Sigmoid colon (tissue), 7 donors: ENCODE measurements at places on chromosomes 12 and 14. TPM values are rescaled to one million over a fixed set of nuclear protein-coding genes. Genes with fewer than 3 reads are reported as not detected.

GRCh38 chr12:45406988-45407850, 191.3 kb downstream of the ANO6 start:
- DNase-seq, result peak; percentile 74

- DNase-seq, result no peak
Observed at GRCh38 chr14:92499234-92499633, 14.3 kb upstream of the RIN3 start.

- no peak for DNase-seq
Observed at GRCh38 chr14:62604524-62604923, 440.7 kb downstream of the KCNH5 start.

DNA sequence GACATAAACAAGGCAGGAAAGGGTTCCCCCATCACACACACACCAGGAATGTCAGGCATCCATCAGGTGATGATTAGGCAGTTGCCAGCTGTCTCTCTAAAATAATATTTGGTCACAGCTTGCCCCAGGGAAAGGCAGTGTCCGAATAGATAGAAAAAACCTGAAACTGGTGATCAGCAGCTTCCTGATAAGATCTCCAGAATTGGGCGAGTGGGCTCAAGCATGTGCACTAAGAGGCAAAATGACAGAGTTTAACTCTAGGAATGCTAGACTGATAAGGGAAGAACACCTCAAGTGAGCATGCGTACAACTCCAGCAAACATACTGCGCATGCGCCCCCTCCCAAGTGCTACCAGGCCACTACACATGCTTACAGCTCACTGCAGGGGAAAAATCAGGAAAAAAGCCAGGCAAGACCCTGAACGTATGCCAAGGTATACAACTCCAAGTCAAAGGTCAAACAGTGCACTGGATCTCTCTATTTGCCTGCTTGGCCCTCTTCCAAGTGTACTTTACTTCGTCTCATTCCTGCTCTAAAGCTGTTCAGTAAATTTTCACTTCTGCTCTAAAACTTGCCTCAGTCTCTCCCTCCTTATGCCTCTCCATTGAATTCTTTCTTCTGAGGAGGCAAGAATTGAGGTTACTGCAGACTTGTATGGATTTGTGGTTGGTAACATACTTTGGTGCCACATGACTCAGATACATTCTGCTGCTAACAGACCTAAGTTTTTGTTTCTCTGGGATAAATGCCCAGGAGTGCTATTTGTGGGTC, 73.5 kb upstream of the VASH1 start:
- no peak for DNase-seq

GRCh38 chr12:85796001-85796400, 40.2 kb downstream of the RASSF9 start:
- DNase-seq, result no peak

DNA sequence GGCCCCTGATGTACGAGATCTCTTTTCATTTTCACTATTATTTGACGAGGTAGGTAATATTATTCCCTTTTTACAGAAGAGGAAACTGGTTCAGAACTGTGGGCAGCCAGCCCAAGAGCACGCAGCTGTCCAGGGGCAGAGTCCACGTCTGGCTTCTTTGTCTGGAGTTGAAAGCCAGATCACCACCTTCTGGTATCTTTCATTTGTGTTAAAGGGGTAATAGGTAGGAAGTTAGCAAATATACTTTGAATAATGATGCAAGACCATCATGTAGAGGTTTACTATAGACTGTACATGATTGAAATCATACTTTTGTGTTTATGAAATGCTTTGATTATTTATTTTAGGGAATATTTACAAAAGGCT, 144.1 kb upstream of the AMIGO2 start:
- no peak for DNase-seq

GRCh38 chr12:14213542-14213941, 151.9 kb upstream of the ATF7IP start:
- DNase-seq, result no peak

SOX5 gene
- 9.4 TPM for total RNA-seq

MGAT4C gene
- total RNA-seq, result 0.54 TPM

CHGA gene
- total RNA-seq, result 5.0 TPM

TSHR gene
- total RNA-seq, result not detected

HCFC2 gene
- 42.4 TPM for total RNA-seq

DCN gene
- total RNA-seq, result 1,612 TPM

MYF6 gene
- total RNA-seq, result not detected

KRT7 gene
- 3.2 TPM for total RNA-seq

DENND5B gene
- 24.3 TPM for total RNA-seq

PLEKHG7 gene
- not detected for total RNA-seq

IL26 gene
- not detected for total RNA-seq

ITGB7 gene
- 1.4 TPM for total RNA-seq
